ENCODE measurements at places on chromosomes 6 and 20.

DNA sequence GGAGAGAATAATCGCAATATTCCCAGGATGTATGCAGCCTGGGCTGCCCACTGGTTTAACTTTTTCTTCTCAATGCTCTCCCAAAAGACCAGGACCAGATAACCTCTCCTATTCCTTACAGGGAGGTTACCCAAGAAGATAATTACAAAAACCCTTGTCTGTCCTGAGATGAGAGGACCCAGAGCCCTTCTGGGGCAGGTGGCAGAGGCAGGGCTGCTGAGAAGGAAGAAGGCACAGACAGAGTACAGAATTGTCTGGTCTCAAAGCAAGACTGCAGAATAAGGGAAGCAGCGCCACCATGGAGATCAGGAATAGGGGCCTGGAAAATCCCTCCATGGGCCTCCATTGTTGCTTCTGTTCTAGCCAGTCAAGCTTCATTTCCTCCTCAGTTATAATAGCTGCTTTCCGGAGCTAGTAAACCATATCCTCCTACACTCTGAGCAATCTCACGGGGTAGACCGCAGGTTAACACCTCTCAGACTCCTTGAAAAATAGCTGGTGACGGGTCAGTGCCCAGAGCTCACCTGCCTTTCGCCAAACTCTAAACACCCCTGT, 463 bp upstream of the HLA-DMB start:
- no peak for DNase-seq

- DNase-seq, result no peak
These were observed 23.9 kb downstream of the ZBP1 start for GRCh38 chr20:57596358-57596757.

- DNase-seq, result no peak
These were observed 417.1 kb downstream of the CDC5L start for GRCh38 chr6:44804546-44805159.

GRCh38 chr6:41429506-41430504, 94.4 kb downstream of the NCR2 start:
- DNase-seq, result no peak

DNA sequence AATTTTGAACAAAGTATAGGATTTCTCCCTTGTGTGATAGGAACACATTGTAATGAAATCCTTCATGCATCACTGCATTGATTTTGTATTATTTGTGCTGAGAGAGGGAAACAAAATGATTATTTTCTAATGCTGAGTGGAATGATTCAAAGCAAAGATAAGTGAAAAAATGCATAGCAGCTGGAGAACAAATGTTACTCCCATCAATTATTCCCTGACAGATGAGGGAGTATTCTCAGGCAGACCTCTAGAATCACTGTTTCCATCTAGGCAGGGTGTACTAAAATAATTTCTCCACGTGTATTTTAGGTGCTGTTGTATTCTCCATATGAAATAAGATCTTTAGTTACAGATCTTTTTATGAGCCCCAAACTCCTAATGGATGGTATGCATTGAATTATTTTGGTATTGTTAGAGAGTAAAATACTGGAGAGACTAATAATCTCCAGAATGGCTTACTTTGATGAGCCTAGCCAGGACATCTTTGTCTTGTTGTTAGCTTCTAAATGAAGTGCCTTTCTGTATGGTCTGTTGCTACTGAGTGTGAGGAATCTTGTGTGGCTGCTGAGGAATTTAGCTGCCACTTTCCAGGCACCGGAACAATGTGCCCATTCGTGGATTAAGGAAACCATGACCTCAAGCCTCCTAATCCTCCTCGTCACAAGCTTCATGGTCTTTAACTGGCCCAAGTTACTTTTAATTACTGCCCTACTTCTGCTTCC, 39.6 kb downstream of the RNF217 start:
- DNase-seq, result no peak

DNA sequence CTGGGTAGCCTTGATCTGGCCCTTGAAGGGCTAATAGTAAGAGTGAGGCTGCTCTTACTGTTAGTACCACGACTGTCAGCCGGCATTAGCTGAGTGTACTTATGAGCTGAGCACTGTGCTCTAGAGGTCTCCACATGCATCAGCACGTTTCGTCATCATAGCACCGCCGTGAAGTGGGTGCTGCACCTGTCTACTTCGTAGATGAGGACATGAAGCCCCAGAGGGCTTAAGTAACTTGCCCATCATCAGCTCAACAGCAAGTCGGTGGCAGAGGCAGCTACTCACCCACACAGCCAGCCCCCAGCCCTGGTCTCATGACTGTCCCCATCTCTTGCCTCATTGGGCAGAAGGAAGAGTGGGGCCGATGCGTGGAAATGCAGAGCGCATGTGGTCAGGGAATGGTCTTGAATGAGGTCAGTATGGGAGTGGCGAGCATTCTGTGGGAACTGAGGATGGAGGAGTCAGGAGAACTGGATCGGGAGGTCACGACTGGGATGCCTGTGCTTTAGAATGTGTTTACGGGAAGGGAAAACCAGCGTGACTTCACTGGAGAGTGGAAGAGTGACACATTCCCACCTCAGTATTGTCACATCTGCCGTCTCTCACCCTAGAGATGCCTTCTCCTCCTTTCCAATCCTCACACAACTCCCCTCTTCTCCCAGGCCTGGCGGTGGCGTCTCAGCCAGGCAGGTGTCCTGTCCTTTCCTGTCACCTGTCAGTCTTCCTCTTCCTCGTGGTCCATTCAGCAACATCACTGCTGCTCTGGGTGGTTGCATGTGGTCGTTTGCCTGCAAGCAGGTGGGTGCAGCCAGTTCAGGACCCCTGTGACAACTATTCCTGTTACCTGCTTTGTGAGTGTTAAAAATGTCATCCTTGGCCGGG, 6.0 kb downstream of the SYTL3 start:
- DNase-seq, result peak; percentile 37
